ENCODE measurements at places on chromosomes 2 and 18.

DNA sequence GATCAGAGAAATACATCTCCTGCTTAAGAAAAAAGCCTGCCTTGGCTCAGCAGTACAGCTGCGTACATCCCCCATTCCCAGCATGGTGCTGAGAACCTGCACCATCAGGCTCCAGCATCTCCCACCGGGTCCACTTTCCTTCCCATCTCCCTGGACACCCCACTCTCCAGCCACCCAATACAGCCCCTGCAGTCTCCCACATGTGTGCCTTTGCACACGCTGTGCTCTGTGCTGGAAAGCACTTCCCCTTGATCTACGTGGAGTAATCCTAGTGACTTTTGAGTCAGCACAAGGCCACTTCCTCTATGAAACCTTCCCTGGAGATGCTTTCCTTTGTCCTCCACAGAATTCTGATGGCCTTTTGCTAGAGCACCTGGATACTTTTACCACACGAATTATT, 17.0 kb downstream of the STAT1 start:
- no peak for DNase-seq

DNA sequence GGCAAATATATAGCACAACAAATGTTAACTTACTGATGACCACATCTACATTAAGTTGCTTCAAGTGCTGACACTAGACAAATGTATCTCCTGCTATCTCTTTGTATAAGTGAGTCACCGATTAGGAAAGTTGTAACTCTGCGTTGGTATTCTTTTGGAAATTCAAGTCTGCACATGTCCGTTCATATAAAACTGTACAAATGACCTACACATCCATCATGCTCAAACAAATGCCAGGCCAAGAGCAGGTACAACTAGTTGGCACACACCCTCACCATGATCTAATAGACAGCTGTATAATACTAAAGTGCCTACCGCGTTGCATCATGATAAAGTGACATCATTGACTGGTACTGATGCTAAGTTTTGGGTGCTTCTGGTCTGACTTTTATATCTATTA, 141.1 kb downstream of the RBMS1 start:
- no peak for DNase-seq

- DNase-seq: no peak
These were observed 38.4 kb upstream of the GMCL1 start for GRCh38 chr2:69791045-69791444.

DNA sequence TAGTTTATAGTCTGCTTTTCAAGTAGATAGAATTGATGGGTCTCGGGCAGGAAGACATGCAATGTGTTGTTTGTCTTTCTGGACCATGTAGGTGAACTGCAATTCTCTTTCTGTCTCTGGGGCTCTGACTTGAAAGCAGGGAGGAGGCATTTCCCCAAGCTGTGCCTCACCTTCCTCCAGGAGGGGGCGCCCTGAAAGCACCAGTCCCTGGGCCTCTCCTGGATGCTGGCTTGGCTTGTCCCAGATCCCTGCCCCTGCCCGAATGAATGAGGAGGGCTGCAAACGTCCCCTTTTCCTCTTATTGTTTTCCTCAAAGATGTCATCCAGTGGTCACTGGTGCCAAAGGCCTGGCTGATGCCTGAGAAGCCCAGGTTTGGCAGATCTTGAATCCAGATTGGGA, 270.6 kb downstream of the CELF4 start:
- peak; percentile 20 for DNase-seq

DNA sequence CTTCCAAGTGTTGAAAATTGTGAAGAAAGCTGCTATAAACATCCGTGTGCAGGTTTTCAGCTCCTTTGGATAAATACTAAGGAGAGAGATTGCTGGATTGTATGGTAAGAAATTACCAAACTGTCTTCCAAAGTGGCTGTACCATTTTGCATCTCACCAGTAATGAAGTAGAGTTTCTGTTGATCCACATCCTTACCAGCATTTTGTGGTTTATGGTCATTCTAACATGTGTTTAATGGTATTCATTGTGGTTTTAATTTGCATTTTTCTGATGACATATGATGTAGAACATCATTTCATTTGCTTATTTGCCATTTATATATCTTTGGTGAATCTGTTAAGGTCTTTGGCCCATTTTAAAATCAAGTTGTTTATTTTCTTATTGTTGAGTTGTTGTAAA, 260.7 kb downstream of the SPAG16 start:
- no peak for DNase-seq

DNA sequence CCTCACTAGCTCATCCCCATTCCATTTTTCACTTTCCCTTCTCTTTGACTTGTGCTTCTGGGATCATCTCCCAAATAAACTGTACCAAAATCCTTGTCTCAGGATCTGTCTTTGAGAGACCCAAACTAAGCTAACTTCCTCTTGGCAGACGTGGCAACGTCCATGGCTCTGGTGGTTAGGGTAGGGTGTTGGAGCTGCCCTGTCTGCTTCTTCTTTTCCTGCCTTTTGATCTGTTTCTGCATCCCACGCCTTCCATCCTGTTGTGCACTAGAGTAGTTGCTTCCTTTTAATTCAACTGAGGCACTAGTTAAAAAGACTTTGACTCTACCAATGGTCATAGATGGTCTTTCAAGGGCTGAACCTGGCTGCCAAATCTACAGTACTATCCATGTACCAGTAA, 5.5 kb upstream of the MAP4K4 start:
- no peak for DNase-seq

DNA sequence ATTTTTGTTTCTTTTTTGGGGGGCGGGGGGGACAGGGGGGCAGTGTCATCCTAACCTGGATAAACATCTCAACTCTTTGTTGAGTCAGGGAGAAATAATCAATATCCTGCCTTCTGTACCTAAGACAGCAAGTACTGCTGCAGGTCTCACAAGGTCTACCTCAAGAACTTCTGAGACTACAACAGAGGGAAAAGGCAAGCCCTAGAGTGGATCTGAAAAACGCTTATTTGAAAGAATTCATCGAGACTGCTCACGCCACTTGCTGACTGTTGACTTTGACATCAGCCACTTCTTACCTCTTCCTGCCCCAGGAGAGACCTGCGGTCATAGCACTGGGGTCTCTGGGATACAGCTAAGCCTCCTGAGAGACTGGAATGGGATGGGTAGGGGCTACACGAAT, 8.4 kb downstream of the HDLBP start:
- DNase-seq: no peak

- peak; percentile 3 for DNase-seq
These were observed 82.0 kb downstream of the SGPP2 start for GRCh38 chr2:222506230-222506935.

- DNase-seq: no peak
These were observed 148.3 kb downstream of the PLEKHA3 start for GRCh38 chr2:178628605-178629004.

- no peak for DNase-seq
These were observed 151.8 kb downstream of the ANKRD30BL start for GRCh38 chr2:132009874-132010521.

DNA sequence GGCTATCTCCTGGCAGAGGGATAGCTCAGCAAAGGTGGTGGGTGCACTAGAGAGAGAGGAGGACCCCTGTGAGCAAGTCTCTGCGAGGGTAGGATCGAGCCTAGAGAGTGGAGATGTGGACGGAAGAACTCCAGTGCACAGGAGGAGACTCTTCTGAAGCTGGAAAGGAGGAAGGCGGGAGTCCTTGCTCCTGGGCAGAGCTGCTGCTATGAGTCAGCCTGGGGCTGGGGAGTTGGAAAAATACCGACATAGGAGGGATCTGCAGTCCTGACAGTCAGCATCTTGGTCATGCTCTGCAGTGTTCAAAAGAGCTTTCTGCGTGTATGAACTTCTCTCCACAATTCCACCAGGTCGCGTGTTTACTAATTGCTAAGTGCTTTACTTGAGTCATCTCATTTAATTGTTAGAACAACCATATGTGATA, 233.8 kb downstream of the LDLRAD4 start:
- DNase-seq: no peak

DNA sequence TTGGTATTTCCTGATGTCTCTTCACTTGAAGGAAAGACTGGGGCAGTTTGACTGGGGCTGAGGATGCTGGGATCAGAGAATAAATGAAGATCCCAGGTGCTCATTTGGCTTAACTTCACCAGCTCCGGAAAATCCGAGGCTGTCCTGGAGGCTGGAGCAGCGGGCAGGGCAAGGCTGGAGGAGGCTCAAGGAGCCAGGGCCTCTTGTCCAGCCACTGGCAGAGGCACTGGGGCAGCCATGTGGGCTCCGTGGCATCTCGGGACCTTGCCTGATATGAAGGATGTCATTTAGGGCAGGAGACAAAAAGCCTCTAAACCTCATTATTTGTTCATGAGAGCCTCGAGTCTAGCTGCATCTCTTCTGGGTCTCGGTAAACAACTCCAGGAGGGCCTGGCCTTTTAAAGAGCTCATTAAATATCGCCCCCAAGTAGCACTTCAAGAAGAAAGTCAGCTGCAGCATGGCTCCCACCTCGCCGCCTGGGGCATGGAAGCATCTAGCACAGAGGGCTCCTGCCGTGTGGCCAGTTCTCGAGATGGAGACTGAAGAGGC, 13.5 kb upstream of the GPR55 start:
- no peak for DNase-seq

DNA sequence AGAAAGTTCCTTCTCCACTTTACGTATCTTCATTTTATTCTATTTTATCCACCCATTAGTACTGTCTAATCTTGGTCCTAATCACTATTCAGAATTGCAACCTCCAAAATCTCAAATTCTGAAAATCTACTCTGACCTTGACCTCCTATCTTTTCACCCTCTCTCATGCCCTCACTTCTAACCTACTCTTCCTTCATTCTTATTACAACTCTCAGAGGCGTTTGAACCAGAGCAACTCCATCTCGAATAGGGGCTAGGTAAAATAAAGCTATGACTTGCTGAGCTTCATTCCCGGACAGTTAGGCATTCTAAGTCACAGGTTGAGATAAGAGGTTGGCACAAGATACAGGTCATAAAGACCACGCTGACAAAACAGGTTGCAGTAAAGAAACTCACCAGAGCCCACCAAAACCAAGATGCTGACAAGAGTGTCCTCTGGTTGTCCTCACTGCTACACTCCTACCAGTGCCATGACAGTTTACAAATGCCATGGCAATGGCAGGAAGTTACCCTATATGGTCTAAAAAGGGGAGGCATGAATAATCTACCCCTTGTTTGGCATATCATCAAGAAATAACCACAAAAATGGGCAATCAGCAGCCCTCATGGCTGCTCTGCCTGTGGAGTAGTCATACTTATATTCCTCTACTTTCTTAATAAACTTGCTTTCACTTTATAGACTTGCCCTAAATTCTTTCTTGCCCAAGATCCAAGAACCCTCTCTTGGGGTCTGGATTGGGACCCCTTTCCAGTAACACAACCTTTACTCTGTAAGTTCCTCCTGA, 11.4 kb downstream of the CCDC88A start:
- DNase-seq: peak; percentile 77

DNA sequence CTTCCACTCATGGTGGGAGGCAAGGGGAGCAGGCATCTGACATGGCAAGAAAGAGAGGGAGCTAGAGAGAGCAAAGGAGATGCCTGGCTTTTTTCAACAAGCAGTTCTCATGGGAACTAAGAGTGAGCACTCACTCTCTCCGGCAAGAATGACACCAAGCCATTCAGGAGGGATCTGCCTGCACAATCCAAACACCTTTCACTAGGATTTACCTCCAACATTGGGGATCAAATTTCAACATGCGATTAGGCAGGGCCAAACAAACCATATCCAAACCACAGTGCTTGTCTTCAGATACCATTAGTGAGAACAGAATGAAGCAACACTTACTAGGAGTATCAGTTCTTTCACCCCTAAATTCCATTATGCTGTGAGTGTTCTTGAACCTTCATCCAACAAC, 77.3 kb downstream of the FIGN start:
- DNase-seq: no peak

- peak; percentile 4 for DNase-seq
These were observed 763.4 kb upstream of the NRXN1 start for GRCh38 chr2:51795248-51795888.

GRCh38 chr2:106847366-106847765, 38.6 kb downstream of the ST6GAL2 start:
- DNase-seq: no peak

- DNase-seq: no peak
These were observed 1.9 kb downstream of the MAB21L4 start for GRCh38 chr2:240894006-240894405.

GRCh38 chr18:21444465-21445212, 155.9 kb downstream of the ESCO1 start:
- DNase-seq: peak; percentile 49

DNA sequence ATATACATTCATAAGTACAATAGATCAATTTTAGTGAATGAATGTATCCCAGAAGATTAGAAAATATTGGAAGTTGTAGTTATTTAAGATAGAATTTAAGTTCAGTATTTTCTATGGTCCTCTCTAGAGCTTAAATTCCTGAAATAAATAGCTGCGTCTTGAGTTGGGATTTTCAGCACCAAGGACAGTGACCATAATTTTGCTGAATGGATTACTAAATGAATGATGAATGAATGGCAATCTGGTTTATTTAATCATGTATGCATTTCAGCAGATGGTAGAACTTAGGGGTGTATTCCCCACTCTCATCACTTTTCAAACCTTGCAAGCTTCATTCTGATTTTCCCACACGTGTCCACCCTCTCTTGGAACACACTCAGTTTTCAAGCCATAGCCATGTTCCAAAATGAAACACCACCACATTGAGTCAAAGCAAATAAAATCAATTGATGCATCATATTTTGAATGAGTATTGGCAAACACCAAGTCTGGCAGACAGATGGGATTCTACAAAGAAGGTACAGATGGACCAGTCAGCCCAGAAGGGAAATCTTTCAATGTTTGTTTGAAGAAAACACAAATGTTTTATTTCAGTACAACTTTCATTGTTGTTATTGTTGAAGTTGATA, 362.2 kb upstream of the NXPH2 start:
- DNase-seq: peak; percentile 23
